ENCODE measurements at places on chromosomes 16 and 17. TPM values are rescaled to one million over a fixed set of nuclear protein-coding genes. Genes with fewer than 3 reads are reported as not detected.

DNA sequence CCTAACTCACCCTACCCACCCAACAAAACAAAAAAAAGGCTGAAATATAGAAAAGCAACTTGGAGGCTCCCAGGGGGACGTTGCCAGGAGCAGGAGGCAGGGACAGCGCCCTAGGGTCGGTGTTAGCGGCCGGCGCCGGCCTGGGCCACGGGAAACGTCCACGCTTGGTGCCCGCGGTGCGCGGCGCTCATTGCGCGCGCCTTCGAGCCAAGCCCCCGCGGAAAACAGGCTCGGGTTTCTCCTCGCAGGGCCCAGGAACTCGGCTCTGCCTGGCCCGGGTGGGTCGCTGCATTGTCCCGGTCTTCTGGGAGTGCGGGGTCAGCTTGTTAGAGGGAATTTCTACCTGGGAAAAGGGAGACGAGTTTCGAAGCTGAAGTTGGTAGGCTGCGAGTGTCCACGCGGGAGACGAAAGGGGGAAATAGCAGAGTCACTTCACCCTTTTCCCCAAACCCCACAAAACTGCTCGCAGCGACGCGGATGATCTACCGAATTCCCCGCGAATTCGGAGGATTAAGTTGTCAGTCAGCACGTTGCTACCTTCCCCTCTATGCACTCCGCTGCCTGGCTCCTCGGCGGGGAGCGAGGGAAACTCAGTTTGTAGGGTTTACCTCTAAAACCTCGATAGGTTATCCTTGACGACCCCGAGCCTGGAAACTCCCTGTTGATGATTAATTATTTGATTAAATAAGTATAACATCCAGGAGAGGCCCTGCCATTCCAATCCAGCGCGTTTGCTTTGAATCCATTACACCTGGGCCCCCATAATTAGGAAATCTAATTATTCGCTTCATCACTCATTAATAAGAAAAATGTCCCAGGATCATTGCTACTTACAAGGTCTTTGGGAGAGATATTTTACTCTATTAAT lies 751 bp upstream of the FOXC2 start:
- DNase-seq: no peak

GRCh38 chr17:45428050-45428617 lies 4.5 kb downstream of the ARHGAP27 start:
- peak; percentile 42 for DNase-seq

- DNase-seq: no peak
Measured at GRCh38 chr17:77899498-77899897, 59.0 kb upstream of the TNRC6C start.

DNA sequence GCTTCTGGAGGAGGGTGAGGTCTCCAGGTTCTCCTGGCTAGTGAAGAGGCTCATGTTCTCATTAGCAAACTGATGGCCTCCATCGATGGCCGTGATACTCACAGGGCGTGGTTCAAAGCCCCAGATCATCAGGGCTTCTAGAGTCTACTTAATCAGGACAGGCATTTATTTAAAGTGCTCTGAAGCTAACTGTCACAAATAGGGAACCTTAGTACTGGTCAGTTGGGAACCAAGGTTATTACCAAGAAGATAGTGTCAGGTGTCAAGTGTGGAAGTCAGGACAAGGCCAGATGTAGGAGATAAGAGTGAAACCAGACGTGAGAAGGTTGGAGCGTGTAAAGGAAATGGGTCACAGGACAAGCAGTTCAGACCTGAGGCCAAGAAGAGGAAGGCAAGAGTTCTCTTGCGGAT lies 56.9 kb downstream of the PIGL start:
- no peak for DNase-seq

- DNase-seq: no peak
Measured at GRCh38 chr17:28385037-28385400, 13.5 kb downstream of the SARM1 start.

DNA sequence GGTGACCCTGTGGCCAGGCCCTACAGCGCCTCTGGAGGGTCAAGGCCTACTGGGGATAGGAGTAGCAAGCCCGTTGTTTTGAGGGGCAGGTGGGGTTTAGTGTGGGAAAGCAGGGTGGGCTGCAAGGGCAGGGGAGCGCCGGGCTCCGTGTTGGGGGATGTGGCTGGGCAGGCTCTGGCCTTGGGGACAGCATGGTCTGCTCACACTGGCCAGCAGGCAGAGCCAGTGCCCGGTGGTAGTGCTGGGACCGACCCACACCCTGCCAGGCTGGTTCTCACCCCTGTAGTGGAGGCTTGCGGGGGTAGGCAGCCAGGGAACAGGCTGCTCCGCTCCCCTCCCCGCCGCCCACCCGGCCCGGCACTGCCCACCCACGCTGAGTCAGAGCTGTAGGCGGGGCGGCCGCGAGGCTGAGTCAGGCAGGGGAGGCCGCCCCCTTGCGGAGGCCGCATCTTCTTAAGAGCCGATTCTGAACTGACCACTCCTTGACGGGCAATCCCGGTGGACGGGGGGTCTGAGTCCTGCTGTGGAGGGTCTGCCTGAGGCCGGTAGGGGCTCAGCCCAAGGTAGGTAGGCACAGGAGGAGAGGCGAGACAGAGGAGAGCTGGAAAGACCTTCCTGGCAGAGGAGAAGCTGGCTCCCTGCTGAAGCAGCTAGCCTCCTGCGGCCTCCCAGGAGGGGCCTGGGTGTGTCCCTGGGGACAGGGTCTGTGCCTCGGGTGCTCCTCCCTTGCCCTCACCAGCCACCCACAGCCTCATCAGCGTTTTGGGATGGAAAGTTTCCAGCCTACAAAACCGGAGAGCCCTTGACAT lies 62.4 kb downstream of the BAIAP2 start:
- peak; percentile 84 for DNase-seq

DNA sequence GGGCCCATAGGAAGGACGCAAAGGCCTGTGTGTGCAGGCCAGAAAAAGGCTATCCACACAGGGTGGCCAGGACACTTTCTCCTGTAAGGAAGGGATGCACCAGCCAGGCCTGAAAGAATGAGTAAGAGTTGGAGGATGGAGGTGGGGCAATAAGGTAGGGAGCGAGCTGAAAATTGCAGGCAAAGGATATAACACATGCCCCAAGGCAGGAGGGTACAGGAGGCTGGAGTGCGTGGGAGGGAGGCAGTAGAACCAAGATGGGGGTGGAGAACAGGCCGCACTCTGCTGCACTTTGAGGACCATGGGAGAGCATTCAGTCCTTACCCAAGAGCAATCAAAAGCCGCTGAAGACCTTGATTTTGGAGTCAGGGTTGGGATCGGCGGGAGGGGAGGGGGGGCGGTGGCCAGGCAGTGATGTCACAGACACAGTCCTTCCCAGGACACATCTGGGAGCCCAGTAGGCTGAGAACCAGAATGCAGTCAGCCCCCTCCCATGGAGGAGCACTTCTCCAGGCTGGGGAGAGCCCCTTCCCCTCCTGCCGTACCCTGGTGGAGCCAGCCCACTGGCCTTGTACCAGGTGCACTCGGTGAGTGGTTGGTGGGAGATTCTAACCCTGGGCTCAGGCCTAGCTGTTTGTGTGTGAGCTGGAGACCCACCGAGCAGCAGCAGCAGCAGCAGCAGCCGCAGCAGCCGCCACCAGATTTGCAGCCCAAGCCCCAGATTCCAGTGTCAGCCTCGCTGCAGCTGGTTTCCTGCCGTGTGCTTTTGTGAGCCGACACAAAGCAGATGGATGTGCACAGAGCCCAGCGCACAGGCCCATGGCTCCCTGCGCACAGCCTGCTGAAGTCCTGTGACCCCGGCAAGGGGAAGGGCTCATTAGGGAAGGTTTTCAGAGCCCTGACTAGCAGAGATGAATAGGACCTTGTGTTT lies 17.5 kb downstream of the ANKRD40 start:
- no peak for DNase-seq

- peak; percentile 87 for DNase-seq
Measured at GRCh38 chr16:20866145-20866772, 33.9 kb downstream of the DCUN1D3 start.

DNA sequence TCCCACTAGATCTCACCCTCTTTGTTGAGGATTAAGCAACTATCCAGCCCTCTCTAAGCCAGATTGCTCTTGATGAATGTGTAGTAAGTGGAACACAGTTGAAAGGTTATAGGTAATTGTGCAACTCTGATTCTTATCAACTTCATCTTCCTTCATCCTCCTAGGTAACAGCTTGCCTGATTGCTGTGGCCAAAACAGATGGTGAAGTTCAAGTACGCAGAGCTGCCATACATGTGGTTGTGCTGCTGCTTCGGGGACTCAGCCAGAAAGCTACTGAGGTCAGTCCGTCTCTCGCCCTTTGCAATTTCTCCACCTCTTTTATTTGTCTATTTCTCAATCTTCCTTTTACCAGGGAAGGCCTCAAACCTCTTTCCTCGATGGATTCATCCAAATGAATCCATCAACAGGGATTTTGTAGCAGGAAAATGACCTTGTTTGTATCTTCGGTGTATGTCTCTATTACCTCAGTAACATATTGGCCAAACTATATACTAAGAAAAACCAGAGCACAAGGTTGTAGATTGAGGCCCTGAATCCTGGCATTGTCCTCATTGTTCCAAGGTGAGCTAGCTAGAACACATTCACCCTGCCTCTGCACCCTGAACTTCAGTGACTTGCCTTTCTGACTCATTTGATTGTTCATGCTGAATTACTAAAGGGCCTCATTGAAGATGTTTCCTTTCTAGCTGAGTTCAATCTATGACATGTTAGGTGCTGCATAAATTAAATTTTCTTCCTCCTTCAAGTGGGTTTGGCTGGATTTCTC lies 65.1 kb upstream of the HAS3 start:
- DNase-seq: peak; percentile 58

DNA sequence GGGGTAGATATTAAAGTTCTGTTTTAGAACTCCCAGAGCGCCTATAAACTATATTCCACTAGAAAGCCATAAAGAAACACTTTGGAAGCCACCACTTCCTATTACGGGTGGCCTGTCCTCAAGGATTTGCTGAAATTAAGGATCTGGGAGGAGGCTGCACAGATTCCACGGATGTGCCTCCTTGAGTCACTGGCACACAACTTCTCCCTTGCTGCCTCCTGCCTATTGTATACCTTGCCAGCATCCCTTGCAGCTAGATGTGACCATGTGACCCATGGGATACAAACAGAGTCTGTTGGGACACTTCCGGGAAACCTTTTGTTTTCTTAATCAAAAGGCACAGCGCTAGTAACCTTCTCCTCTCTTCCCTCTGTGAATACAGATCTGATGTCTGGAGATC lies 263.0 kb downstream of the C16orf95 start:
- no peak for DNase-seq

- peak; percentile 93 for DNase-seq
Measured at GRCh38 chr16:12320298-12320706, 343.8 kb downstream of the SNX29 start.

DNA sequence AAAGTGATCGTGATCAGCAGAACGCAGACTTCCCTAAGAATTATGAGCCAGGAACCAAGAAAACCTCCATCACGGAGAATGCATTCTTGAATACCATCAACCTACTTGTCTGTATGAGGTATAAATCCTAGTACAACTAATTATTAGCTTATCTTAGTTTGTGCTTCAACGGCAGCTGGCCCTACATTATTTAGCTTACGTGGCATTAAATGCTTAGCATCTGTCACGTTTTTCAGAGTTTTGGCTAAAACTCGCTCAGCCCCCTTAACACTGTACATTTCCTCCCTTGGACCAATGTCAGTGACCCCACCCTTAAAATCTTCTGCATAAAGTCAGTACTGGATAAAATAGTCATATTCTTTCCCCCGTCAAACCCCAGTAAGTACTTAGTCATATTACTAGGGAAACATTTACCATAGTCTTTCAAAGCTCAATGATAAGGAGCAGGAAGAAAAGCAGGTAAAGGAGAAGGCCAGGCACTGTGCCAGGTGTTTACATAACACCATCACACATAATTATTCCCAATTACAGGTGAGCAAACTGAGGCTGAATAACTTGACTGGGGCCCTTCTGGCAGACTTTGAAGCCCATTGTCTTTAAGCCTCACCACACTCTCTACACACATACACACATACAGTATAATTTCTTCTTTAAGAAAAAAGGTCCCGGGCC lies 16.6 kb upstream of the TXNDC11 start:
- no peak for DNase-seq

DNA sequence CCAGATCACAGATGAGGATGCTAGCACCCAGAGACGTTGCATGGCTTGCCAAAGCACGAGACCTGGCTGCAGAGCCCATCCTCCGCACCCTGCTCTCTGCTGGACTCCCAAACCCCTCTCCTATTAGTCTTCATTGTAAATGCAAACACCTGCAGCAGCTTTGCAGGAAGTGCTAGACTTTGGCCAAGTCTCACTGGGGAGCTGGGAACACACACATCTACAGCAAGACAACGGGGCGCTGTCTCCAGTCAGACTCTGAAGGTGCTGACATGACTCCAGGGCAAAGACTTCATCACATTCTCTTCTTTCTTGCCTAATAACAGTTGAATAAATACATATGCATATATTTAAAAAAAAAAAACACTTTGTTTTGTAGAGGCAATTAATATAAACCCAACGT lies 43.8 kb downstream of the CYTH1 start:
- no peak for DNase-seq

DNA sequence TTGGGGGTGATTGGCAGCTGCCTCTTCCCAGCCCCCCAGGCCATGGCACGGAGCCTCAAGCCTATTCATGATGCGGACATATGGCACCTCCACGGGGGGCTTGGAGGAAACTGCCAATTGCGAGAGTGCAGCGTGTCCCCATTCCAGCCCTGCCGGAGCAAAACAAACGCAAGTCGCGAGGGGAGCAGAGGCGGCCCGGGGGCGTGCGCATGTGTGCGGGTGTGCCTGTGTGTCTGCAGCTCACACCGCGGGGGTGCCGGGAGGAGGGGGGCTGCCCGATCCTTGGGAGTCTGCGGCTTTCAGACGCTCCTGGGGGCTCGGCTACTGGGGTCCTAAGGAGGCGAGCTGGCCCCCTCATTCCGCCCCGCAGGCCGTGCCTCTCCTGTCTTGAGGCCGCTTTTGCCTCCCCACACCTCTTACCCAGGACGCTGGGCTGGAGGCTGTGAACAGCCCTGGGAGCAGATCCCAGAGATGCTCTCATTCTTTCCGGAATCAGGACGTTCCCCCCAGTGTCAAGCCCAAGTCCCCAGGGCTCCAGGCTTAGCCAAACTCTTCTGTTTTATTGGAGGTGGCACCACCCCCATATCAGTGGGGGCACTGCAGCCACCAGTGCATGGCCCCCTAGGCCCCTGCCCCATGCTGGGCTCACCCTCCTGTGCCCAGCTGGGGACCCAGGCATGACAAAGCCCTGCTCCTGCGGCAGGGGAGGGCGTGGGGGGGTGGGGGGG lies 29.1 kb downstream of the ENDOV start:
- DNase-seq: no peak

GRCh38 chr16:48556243-48556912 lies 53.6 kb downstream of the N4BP1 start:
- no peak for DNase-seq

Gene PAGR1
- 22.1 TPM for polyA plus RNA-seq

Gene TOX3
- polyA plus RNA-seq: not detected

Gene CNGB1
- polyA plus RNA-seq: not detected

Gene NOG
- 13.1 TPM for polyA plus RNA-seq

Gene ABCC12
- not detected for polyA plus RNA-seq

Gene IRX6
- polyA plus RNA-seq: not detected

Gene KRT12
- polyA plus RNA-seq: not detected

Gene ASPHD1
- 14.5 TPM for polyA plus RNA-seq

Gene CDK5R1
- 0.67 TPM for polyA plus RNA-seq

Gene NEUROD2
- not detected for polyA plus RNA-seq

Gene SEPTIN12
- polyA plus RNA-seq: not detected

All from IMR-90 (cell line).